ENCODE measurements at places on chromosomes 13 and 19. TPM values are rescaled to one million over a fixed set of nuclear protein-coding genes. Genes with fewer than 3 reads are reported as not detected.

Gene ERFL
- 0.51 TPM for total RNA-seq

Gene SSC5D
- total RNA-seq, result 64.1 TPM

Gene ZNF793
- total RNA-seq, result 8.3 TPM

Gene WDR88
- not detected for total RNA-seq

Gene CFD
- 354 TPM for total RNA-seq

Gene TEX29
- total RNA-seq, result 1.8 TPM

Gene ALDH16A1
- 17.1 TPM for total RNA-seq

Gene ZNF878
- total RNA-seq, result 0.45 TPM

Gene CYP4F2
- total RNA-seq, result not detected

Gene FFAR1
- total RNA-seq, result not detected

Gene NMRK2
- total RNA-seq, result not detected

Gene CEACAM8
- total RNA-seq, result not detected

Gene IL17D
- total RNA-seq, result 9.2 TPM

Gene ZNF69
- 8.1 TPM for total RNA-seq

Gene FPR3
- 25.1 TPM for total RNA-seq

Gene ZNF791
- 35.2 TPM for total RNA-seq

Gene UGGT2
- 69.8 TPM for total RNA-seq

Gene PRKCSH
- total RNA-seq, result 207 TPM

Gene SIGLEC8
- 0.69 TPM for total RNA-seq

Gene NCAN
- not detected for total RNA-seq

Gene SHISA7
- total RNA-seq, result not detected

Gene TNFSF11
- total RNA-seq, result 0.16 TPM

Gene PPP5C
- 63.7 TPM for total RNA-seq

All from aorta (tissue), 5 donors.